NK-92 treated with Interleukin-12 subunit alpha and Interleukin-12 subunit beta, amount 100 ng/mL, for 24 hours (cell line): ENCODE measurements at places on chromosomes 4 and X.

GRCh38 chr4:158996669-158997074, 106.2 kb upstream of the RAPGEF2 start:
- no peak for DNase-seq

GRCh38 chr4:6885953-6886557, 23.6 kb upstream of the TBC1D14 start:
- no peak for DNase-seq

- DNase-seq: no peak
Measured at GRCh38 chr4:109614466-109614865, 54.4 kb downstream of the MCUB start.

- no peak for DNase-seq
Measured at GRCh38 chr4:139245590-139245989, 34.4 kb downstream of the MGARP start.

DNA sequence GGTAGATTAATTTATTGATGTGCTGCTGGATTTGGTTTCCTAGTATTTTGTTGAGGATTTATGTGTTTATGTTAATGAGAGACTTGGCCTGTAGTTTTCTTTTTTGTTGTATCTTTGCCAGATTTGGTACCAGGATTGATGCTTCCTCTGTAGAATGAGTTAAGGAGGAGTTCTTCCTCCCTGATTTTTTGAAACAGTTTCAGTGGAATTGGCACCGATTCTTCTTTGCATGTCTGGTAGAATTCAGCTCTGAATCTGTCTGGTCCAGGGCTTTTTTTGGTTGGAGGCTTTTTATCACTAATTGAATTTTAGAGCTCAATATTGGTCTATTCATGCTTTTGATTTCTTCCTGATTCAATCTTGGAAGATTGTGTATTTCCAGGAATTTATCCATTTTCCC, 174.0 kb upstream of the NDST4 start:
- DNase-seq: no peak

DNA sequence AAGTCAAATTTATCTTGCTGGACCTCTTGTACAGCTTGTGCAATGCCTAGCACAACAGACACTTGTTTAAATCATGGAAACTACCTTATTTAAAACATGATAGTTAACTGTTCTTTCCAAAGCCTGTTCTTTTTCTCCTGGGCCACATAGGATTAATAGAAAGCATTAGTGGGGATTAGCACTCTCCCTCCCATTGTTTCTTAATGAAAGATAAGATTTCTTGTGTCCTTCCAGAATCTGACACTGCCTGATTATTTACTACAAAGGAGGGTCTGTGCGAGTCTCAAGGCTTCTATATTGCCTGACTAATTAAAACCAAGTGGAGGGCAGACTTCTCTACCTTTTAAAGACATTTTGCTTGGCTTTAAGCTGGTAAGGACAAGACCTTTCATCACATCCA, 8.5 kb upstream of the ELMOD2 start:
- no peak for DNase-seq

DNA sequence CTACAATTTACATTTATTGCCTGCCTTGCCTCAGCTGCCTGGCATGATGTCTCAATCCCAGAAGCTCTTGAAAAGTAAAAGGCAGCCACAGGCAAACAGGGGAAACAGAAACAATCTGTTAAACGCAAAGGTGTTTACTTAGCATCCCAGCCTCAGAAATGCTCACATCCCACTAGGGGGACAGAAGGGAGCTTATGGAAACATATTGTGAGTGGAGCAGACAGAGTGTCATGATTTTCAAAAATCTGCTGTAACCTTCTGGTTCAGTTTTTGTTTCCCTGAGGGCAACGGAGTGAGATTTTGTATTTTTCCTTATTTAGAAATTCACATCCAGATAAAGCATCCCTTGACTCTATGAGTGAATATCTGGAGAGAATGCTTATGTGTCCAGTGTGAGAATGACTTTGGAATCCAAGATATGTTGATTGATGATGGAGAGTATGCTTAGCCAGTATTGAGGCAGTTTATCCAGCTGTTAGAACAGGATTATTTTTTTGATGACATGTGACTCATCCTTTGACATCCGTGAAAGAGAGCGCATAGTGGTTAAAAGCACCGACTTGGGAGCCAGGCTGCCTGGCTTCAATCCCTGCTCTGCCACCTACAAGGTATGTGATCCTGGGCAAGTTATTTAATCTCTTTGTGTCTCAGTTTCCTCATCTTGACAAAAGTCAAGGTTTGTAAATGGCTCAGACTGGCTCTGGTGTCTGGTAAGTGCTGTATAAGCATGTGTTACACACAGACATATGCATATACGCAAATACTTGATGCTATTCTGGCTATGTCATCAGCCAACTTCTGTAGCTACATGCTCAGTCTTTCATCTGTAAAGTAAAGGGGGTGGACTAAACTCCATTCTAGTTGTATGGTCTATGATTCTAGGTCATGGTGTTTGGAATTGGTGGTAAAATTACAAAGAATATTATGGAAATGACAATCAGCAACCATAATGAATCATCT, 381.2 kb downstream of the RAPGEF2 start:
- DNase-seq: no peak

GRCh38 chr4:155667568-155668511, 1.2 kb downstream of the GUCY1A1 start:
- no peak for DNase-seq
